ENCODE measurements at places on chromosomes 1 and 21.

GRCh38 chr1:55568732-55569131, 353.6 kb upstream of the USP24 start:
- no peak for DNase-seq

DNA sequence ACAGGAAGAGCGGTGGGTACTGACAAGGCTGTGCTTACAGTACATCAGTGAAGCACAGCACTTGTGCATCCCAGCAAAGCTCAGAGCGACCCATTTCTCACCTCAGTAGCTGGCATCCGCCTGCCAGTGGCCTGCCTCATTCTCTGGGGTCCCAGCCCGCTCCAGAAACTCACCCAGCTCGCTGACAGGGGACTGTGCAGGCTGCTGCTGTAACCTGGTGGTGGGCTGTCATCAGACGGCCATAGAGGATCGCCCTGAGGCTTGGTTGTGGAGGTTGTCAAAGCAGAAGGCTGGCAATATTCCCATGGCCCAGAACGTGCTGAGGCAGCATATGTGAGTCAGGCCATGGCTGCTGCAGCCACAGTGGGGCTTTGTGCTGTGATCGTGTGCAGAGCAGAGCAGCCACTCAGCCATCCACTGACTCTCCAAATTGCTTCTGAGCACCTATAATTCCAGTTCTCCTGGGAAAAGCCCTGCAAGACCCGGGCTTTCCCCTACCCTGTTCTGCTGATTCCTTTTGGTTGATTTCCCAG, 13.6 kb upstream of the GPR137B start:
- DNase-seq = no peak

DNA sequence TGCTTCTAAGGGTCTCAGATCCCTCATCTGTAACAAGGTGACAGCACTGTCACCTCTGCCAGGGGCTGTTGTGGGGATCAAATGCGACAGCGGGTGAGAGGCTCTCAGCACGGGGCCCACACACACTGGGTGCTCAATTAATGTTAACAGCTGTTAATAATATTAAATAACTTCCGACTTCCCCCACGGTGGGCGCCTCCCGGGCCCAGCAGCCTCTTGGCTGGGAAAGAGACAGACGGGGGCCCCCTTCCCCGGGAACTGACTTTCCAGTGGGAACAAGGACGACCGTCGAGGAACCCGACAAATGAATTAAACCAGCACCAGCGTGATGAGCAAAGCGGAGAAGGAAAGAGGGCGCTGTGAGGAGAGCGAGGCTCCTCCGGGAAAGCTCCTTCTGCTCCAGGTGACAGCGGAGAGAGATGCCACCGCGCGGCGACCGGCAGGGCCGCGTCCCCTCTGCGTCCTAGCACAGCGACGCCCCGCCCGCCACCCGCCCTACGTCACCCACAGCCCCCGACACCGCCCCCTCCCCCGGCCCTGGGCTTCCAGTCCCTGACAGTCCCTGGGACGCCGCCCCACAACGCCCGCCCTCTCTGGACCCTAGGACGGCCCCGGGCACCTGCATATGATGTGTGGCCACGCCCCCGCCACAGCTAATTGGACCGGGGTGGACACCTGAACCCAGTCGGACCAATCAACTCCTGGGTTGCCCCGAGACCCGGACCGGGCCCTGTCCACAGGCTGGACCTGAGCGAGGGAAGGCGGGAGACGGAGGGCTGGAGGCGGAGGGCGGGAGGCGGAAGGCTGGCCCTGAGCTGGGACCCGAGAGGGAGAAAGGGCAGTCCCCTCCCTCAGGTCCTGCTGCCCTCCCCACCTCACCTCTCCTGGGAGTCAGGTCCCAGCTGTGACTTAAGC, 38.2 kb downstream of the MATN1 start:
- DNase-seq = no peak

DNA sequence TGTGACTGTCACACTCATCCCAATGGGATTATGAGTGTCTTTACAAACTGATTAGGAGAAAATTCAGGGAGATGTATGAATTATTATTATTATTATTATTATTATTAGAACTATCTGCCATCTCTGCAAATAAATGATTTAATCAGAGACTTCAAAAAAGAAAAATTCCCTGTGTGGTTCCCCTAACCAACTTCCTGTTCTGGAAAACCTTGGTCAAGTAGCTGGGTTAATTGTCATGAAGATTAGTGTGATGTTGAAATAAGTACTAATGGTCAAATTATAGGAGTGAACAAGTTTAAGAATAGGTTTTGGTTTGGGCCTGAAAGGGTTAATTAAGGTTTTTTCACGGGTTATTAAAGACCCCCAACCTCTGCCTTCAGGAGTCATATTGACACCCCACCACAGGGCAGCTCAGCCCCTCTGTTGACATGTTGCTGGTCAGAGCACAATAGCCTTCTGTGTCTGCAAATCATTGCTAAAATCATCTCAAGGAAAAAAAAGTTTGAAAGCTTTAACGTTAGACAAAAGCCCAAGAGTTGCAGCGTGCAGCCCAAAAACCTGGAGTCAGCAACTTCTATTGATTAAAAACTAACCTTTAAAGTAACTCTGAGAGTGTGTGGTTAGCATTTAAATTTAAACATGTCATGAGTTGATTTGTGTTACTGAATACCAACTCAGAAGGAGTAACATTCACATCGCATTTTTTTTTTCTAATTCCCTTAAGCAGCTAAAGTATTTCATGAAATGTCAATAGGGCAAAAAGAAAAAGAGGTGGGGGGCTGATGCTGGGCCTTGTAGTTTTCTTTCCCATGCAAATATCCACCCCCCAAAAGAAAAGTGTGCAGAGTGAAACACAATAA, 272.5 kb downstream of the TM2D1 start:
- no peak for DNase-seq

All from SIG-M5 (cell line).